ENCODE measurements at places on chromosomes 16 and 17. TPM values are rescaled to one million over a fixed set of nuclear protein-coding genes. Genes with fewer than 3 reads are reported as not detected.

The NPIPA3 gene
- total RNA-seq: 1.2 TPM

DNA sequence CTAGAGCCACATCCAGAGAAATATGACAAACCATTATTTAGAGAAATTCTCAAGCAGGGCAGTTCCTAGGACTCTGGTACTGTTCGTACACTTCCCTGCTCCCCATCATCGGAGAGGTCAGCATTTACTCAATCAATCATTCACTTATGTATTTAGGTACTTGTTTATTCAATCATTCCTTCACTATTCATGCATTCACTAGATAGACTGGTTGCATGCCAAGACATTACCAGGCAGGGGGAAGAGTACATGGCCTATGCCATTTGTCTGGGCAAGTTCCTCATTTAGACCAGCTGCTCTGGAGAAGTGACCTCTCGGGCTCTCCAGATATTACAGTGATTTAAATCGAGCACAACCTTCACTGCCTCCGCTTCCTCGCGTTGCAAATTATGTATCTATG lies 603.4 kb downstream of the KCNJ2 start:
- H3K36me3 ChIP-seq: no peaks in the 10 kb centered on the region
- no peaks in the 10 kb centered on the region for H3K27me3 ChIP-seq
- H3K4me1 ChIP-seq: peaks cover 4% of the 10 kb centered on the region
- no peak overlapping the region for H3K27ac ChIP-seq
- no peak for DNase-seq

DNA sequence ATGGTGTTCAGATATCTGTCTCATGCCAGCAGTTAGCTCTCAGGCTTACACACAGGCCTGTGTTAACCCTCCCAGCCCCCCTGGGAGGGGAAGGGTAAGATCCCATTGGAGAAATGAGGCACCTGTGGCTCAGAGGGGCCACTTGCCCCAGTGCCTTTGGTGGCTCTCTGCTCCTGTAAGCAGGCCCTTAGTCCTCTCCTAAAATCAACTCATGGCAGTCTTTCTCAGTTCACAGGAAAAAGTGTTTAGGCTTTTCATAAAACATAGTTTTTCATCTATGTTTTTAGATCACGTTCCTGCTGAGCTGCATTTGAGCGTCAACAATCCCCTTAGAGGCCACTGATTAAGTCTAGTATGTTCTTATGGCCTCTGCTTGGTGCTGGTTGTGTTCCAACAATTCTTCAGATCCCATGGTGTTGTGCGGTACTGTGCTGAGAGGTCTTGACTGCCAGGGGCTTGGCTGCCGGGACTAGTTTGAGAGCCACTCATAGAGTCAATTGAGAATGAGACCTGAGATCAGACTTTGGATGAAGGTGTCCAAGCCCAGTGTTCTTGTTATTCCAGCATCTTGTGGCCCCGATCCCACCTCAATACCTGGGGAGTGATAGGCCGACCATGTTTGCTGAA lies 10.6 kb downstream of the TAOK2 start:
- H3K27me3 ChIP-seq: no peaks in the 10 kb centered on the region
- DNase-seq: peak; percentile 38
- peaks cover 91% of the 10 kb centered on the region for H3K36me3 ChIP-seq
- no peaks in the 10 kb centered on the region for H3K4me1 ChIP-seq

The ZG16B gene
- not detected for total RNA-seq

DNA sequence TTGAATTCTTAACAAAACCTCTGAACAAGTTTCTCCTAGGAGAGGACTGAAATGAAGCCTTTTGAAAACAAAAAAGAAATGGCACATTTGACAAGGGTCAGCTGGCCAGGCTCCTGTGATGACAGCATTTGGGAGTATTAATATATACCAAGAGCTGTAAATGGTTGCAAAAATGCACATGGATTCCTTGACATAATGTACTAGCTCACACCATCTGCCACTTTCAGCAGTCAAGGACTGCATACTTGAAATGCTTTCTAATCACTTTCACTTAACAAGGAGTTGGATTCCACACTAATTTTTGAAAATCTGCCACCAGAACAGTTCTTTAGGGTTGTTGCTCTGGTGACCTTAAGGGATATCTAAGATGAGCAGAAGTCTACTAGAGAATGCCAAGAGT lies 236.7 kb upstream of the TOX3 start:
- no peaks in the 10 kb centered on the region for H3K36me3 ChIP-seq
- no peak overlapping the region for H3K4me3 ChIP-seq
- no peak for DNase-seq

DNA sequence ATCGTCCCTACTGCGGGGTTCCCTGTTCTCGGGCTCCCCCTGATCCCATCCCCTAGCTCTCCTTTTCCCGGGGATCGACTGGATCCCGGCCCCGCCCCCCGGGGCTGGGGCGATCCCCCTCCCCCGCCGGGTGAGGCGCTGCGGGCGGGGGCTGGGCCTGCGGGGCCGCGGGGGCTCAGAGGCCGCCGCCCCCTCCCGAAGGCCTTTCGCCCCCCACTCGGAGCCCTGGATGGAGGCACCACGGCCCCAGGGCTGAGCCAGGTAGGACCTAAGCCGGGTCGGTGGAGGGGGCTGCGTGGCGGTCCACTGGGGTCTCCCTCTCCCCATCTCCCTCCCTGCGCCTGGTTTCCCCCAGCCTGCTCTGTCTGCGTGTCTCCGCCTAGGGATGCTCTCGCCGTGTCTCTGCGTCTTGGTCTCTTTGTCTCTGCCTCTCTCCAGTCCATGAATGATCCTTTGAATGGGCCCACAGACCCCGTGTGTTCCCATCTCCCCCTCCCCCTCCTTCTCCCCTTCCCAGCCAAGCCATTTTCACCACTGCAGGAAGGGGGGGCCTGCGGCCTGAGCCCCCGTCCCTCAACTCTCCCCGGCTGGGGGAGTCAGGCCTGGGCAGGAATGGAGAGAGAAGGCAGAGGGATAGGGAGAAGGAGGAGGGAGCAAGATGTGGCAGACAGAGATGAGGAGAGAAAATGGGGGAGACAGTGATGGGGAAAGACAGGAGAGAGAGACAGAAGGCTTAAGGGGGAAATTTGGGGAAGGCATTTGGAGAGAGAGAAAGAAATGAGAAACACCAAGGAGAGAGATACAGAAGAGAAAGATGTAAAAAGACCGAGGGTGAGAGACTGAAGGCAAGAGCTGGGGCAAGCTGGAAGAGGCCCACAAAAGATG lies 1.7 kb upstream of the TMEM256 start:
- DNase-seq: no peak
- H3K27ac ChIP-seq: peak overlapping the region; percentile 81
- H3K4me1 ChIP-seq: peaks cover 9% of the 10 kb centered on the region
- no peaks in the 10 kb centered on the region for H3K27me3 ChIP-seq

DNA sequence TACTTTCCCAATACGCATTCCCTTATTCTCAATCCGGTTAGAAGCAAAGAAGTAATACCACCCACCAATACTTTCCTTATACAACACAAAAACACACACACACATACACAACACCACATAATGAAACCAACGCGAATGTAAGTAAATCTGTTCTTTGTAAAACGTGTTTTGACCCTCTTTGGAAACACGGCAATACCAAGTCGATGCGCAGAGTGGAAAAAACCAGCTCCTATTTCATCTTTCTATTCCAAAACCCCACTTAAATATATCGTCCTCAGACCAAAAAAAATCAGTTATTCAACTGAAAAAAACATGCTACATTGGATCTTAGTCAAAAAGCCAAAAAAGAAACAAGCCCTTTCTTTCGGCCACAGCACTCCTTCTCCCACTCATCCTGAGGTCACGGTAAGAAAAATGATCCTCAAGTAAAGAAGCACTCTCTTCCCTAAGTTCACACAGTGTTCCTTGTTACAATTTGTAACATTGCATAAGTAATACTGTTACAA lies 31.0 kb upstream of the ARL4D start:
- peaks cover 12% of the 10 kb centered on the region for H3K4me1 ChIP-seq
- peak overlapping the region; percentile 100 for H3K27ac ChIP-seq
- H3K27me3 ChIP-seq: no peaks in the 10 kb centered on the region
- no peaks in the 10 kb centered on the region for H3K36me3 ChIP-seq

DNA sequence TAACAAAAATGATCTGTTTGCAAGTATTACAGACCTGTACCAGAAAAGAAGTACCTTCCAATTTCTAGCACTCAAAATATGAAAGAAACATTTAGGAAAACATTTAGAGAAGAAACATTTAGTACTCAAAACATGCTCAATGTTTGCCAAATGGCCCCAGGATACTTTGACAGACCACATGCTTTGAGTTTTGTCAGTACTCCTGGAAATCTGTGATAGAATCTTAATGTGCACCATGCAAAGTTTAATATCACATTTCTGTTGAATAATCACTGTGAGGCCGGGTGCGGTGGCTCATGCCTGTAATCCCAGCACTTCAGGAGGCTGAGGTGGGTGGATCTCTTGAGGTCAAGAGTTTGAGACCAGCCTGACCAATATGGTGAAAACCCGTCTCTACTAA lies 8.5 kb upstream of the ZC3H7A start:
- DNase-seq: no peak
- H3K4me1 ChIP-seq: no peaks in the 10 kb centered on the region
- no peak overlapping the region for H3K27ac ChIP-seq
- H3K27me3 ChIP-seq: no peaks in the 10 kb centered on the region
- no peak overlapping the region for H3K4me3 ChIP-seq

The RAB26 gene
- not detected for total RNA-seq

GRCh38 chr16:3782566-3782965 lies 65.2 kb upstream of the TRAP1 start:
- peaks cover 21% of the 10 kb centered on the region for H3K36me3 ChIP-seq
- no peak for DNase-seq
- H3K27me3 ChIP-seq: no peaks in the 10 kb centered on the region
- H3K4me3 ChIP-seq: no peak overlapping the region

DNA sequence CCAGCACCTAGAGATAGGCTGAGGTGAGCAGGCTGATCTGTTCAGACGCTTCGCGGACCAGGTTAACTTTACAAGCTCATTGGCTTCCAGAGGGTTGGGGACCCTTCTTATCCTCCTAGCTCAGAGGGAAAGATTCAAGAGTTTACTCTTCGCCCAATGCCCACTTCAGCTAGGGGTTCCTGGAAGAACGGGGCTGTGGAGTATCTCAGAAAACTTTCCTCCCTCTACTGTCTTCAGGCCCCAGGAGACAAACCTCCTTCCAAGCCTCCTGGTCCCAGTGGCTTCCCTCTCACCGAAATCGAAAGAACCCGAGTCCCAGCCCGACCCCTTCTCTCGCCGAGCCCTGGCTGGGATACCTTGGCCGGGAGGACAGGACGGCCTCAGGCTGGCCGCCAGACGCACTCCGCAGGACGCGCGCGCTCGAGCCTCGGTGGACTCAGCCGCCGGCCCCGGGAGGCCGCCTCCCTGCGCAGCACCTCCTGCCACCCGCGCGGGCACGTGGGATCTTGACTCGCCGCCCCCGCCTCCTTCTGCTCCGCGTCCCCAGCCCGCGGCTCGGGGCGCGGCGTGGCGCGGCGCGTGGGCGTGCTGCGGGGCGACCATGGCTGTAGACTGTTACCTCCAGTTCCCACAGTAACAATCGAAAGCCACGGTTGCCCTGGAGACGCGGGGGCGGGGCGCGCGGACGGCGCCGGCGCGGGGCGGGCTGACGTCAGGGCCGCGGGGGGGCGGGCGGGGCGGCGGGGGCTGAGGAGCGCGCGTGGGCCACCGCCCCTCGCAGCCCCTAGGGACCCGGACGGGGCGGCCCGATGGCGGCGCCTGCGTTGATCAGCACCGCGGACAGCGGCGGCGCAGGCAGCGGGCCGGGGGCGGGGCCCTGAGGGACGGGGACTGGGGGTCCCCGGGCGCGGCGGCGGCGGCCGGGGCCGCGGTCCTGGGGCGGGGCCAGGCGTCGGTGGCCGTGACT lies 5.3 kb upstream of the HIC1 start:
- H3K36me3 ChIP-seq: no peaks in the 10 kb centered on the region
- H3K27ac ChIP-seq: no peak overlapping the region

DNA sequence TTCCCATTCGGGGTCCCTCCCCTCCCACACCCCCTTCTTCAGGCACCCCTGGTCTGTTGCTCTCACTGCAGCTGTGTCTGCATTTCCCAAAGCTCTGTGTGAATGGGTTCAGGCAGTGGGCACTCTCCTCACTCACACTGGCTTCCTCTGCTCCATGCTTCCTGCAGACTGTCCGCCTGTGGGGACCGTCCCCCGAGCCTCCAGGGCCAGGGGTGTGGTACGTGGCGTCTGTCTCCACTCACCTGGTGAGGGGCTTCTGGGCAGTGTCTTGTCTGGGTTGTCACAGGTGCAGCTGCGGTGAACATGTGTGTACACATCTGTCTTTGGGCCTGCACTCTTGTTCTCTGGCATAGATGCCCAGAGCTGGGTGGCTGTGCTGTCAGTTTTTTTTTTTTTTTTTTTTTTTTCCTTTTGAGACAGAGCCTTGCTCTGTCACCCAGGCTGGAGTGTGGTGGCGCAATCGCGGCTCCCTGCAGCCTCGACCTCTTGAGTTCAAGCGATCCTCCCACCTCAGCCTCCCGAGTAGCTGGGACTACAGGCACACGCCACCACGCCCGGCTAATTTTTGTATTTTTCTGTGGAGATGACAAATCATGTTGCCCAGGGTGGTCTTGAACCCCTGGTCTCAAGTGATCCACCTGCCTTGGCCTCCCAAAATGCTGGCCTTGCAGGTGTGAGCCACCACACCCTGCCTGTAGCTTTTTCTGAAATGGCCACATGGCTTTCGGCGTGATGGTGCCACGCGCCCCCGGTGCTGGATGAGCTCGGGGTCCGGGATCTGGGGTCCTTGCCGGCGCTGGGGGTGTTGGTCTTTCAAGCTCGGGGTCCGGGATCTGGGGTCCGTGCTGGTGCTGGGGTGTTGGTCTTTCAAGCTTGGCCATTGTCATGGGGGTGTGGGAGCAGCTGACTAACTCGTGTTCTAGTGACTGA lies 56.5 kb upstream of the ZNF750 start:
- H3K4me3 ChIP-seq: no peak overlapping the region
- H3K4me1 ChIP-seq: peaks cover 35% of the 10 kb centered on the region
- DNase-seq: no peak

The ACADVL gene
- total RNA-seq: 743 TPM

The SGCA gene
- not detected for total RNA-seq

- no peaks in the 10 kb centered on the region for H3K27me3 ChIP-seq
- H3K36me3 ChIP-seq: peaks cover 30% of the 10 kb centered on the region
- peaks cover 41% of the 10 kb centered on the region for H3K4me1 ChIP-seq
- DNase-seq: peak; percentile 79
- H3K27ac ChIP-seq: peak overlapping the region; percentile 95
These were observed 586 bp downstream of the GLYR1 start for GRCh38 chr16:4846503-4846900.

The P2RX5 gene
- not detected for total RNA-seq

GRCh38 chr17:51261024-51261963 lies 948 bp downstream of the UTP18 start:
- H3K27ac ChIP-seq: peak overlapping the region; percentile 96
- no peaks in the 10 kb centered on the region for H3K27me3 ChIP-seq
- peaks cover 26% of the 10 kb centered on the region for H3K4me1 ChIP-seq
- peak; percentile 68 for DNase-seq

The ADAMTS18 gene
- 0.75 TPM for total RNA-seq

The CCL16 gene
- total RNA-seq: not detected

- no peaks in the 10 kb centered on the region for H3K27me3 ChIP-seq
- DNase-seq: no peak
- peaks cover 37% of the 10 kb centered on the region for H3K4me1 ChIP-seq
- H3K27ac ChIP-seq: no peak overlapping the region
- H3K36me3 ChIP-seq: no peaks in the 10 kb centered on the region
These were observed 146.8 kb downstream of the CLEC16A start for GRCh38 chr16:11091021-11091785.

- no peak overlapping the region for H3K4me3 ChIP-seq
- no peaks in the 10 kb centered on the region for H3K4me1 ChIP-seq
- H3K27me3 ChIP-seq: no peaks in the 10 kb centered on the region
- H3K27ac ChIP-seq: no peak overlapping the region
- H3K36me3 ChIP-seq: no peaks in the 10 kb centered on the region
- no peak for DNase-seq
These were observed 625.2 kb upstream of the CDH8 start for GRCh38 chr16:62661435-62661834.

- H3K4me3 ChIP-seq: no peak overlapping the region
- H3K36me3 ChIP-seq: peaks cover 10% of the 10 kb centered on the region
- H3K27me3 ChIP-seq: no peaks in the 10 kb centered on the region
These were observed 7.7 kb upstream of the ARL5C start for GRCh38 chr17:39173526-39174274.
